ENCODE measurements at places on chromosomes 11 and 22.

- no peak for DNase-seq
Measured at GRCh38 chr11:77147036-77147315, 18.9 kb downstream of the MYO7A start.

DNA sequence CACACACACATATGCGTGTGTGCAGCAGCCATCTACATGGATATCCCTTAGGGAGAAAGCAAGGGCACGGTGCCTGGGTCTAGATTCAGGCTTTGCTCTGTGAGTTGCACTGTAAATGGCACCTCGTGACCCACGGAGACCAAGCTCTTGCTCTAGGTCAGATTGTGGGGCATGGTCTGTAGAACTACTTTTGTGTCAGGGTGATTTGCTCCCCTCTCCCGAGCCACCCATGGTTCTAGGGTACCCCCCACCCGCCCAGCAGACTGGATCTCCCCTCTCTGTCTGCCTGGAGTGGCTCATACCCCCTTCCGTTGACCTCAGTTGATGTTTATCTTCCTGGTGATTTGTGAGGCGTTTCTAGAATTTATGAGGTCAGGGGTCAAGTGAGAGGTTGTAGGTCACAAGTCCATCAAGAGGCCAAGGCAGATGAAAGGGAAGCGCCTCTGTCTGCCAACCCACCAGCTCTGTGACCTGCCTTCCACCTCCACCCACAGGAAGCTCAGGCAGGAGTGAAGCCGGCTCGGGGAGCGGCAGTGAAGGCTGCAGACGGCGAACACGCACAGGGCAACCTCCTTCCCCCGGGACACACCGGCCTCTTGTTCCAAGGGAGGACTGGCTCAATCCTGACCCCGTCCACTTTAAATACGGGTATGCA, 76.2 kb upstream of the TTLL12 start:
- DNase-seq = peak; percentile 5

DNA sequence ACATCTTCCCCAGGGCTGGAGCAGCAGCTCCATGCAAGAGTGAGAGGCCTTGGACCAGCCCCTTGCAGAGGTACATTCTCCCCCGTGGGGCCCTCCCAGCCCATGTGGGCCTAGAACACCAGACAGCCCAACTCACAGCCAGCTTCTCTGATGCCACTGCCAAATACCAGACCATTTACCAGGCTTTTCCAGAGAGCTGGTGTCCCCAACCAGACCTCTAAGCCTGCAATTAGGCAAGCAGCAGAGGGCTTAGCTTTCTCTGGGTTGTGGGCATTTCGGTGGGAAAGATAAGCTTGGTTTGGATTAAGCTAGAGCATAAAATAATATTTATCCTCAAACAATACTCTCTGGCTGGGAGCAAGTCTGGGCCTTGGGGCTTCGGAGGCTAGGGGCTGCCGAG, 75.6 kb downstream of the TP53I11 start:
- no peak for DNase-seq

DNA sequence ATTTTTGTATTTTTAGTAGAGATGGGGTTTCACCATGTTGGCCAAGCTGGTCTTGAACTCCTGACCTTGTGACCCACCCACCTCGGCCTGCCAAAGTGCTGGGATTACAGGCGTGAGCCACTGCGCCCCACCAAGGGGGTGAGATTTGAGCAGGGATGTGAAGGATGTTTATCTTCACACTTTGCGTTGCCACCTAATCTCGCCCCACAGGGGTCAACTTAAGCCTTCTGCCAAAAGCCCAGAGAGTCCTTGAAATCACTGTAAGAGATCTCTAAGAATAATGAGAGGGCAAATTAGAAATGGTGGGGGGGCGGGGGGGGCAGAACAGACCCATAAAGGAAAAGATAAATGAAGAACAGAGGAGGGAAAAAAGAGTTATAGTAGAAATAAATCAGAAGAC, 158.3 kb upstream of the TIMP3 start:
- no peak for DNase-seq

GRCh38 chr11:15594607-15595006, 479.9 kb downstream of the INSC start:
- no peak for DNase-seq

DNA sequence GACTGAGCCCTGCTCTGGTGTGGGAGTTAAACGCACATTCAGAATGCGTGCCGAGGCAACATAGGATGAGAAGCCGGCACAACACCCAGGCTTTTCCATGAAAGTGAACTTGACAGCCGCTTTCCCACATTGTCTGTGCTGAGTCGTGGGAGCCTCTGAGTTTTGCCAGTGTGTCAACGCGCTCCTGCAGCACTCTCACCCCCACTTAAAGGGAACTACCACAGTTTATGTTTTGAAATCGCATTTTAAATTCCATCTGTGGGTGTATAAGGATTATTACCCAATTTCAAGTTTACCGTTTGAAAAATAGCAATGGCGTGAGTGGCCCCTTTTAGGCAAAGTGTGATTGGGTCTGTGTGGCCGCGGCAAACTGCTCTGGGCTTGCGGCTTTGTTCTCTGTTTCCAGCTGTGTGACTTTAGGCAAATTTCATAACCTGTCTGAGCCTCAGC, 81.5 kb downstream of the FBLN1 start:
- DNase-seq = peak; percentile 79

- DNase-seq = peak; percentile 79
Measured at GRCh38 chr11:2301631-2302305, at the start of the genes C11orf21 and TSPAN32. Gene C11orf21, minus strand, starts transcription at chr11:2301918. Its CDS starts 110 bp downstream, at chr11:2301808. Gene TSPAN32, plus strand, starts transcription at chr11:2302013. Its CDS starts 137 bp downstream, at chr11:2302150.

- no peak for DNase-seq
Measured at GRCh38 chr11:72871119-72871518, 56.9 kb downstream of the ATG16L2 start.

DNA sequence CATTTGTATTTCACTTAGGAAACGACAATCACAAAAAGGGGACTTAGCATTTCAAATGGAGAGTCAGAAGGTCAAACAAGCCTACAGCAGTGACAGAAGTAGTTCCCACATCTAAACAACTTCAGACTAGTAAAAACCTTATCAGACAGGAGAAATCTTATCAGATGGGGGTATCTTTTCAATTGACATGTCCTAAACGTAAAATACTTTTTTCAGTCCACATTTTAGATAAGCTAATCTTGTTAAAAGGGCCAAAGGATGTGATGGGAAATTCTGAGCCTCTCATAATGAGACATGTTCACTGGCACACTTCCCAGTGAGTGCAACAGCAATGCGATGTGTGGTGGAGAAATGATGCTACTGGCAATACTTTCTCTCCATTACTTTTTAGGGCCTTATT, 2.4 kb downstream of the MAPK1 start:
- peak; percentile 36 for DNase-seq

DNA sequence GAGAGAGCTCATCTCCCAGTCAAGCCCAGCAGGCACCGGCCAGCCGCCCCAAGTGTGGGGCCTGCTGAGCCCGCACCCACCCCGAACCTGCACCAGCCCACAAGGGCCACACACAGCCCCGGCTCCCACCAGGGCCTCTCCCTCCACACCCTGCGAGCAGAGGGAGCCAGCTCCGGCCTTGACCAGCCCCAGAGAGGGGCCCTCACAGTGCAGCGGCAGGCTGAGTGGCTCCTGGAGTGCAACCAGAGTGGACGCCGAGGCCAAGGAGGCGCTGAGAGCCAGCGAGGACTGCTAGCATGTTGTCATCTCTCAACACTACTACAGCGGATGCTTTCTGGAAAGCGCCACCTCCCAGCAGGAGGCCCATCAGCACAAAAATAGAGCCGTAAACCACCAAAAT, 10.9 kb downstream of the DEFB108B start:
- no peak for DNase-seq

DNA sequence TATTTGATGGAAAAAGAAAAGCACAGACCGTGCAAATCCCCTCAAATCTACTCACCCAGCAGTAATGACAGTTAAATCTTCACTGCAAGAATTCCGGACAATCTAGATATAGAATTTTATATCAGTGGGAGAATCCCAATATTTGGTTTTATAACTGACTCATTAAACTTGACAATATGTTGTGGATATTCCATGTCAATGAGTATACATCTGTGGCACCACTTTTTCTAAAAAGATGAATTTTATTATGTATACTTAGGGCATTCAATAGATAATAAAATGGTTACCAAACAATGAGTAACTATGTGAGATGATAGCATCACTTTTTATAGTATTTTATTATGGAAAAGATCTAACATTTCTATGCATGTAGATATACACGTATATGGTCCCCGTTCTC, 79.9 kb downstream of the OSBP2 start:
- DNase-seq = no peak

DNA sequence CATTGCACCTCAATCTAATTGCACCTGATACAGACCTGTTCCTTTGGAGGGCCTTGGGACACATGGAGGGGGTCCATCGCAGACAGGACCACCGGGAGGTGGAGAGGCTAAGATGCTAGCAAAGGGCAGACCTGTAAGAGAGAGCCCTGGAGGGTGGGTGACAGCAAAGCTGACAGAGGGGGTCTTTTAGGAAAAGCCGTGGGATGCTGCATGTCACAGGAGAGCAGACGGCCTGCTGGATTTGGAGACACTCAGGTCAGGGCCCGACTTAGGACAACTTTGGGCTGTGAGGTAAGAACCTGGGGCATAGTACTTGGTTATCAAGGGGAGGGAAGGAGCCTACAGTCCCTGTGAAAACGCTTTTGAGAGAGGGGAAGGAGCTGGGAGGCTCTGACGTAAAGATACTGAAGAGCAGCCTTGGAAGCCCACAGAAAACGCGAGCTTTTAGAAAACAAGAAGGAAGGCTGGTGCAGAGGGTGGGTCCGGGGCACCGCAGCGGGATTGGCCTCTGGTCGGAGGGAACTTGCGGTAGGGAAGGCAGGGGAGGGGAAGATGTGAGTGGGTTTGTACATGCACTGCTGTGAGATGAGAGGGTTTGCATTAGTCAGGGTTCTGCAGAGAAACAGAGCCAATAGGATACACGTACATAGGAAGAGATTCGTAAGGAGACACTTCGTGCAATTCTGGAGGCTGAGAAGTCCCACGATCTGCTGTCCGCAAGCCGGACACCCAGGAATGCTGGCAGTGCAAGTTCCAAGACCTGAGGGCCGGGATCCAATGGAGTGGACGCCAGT, 868.5 kb downstream of the TBC1D22A start:
- no peak for DNase-seq

- no peak for DNase-seq
Measured at GRCh38 chr22:36391638-36392037, 3.9 kb upstream of the MYH9 start.

DNA sequence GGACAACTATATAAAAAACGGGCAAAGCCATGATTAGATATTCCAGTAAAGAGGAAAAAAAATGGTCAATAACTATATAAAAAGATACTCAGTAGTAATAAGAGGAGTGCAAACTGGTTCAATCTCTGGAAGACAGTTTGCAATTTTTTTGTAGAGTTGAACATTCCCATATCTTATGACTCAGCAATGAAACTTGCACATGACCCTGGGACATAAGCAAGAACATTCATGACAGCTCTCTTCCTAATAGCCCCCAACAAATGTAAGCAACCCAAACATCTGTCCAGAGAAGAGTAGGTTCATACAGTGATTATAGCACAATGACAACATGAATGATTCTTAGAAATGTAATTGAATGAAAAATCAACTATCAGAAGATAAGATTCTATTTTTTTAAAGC, 21.8 kb upstream of the CSF2RB start:
- no peak for DNase-seq

- no peak for DNase-seq
Measured at GRCh38 chr11:8178297-8178696, 9.5 kb upstream of the RIC3 start.

- DNase-seq = no peak
Measured at GRCh38 chr11:122764371-122765090, 73.8 kb upstream of the CRTAM start.

DNA sequence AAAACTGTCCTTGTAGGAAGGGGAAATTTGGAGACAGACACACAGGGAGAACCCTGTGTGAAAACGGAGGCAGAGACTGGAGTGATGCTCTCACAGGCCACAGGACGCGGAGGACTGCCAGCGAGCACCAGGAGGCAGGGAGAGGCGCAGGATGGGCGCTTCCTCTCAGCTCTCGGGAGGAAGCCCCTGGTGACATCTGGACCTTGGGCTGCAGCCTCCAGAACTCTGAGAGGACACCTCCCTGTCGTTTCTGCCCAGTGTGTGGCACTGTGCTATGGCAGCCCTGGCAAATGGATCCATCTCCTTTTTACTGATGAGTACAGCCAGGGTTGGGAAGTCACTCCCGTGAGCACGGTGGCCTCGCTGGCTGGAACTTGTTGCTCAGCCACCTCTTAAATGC, 73.9 kb downstream of the LRRC32 start:
- DNase-seq = no peak

- no peak for DNase-seq
Measured at GRCh38 chr11:119471329-119471728, 48.4 kb upstream of the THY1 start.

DNA sequence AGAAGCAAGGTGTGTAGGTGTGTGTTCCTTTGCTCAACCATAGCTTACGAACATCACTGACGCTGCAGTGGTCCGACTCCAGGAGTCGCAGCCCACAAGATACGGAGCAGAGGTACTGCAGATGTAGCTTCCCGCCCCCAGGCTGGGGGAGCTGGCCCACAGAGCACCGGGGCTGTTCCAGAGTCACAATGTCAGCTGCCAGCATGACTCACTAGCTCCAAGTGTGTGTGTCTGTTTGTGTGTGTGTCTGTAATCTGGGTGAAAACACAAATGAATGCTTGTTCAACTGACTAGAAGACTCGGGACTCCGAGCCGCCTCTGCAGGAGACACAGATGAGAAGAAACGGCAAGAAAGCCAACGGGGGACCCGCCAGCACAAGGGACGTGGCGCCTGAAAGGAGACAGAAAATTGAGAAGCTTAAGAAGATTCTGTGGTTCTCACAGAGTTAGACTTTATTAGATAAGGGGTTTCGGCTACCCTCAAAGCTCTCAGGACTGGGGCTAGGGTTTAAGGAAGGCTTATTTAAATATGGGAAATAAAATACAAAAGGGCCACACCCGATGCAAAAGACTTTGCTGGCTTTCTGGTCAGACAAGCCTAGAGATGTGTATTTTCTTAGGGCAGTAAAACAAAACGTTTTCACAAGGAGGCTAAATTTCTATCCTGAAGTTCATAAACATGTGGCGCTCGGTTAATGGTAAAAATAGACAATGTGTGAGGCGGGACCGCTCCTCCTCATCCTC, 10.7 kb downstream of the VSIG10L2 start:
- no peak for DNase-seq

DNA sequence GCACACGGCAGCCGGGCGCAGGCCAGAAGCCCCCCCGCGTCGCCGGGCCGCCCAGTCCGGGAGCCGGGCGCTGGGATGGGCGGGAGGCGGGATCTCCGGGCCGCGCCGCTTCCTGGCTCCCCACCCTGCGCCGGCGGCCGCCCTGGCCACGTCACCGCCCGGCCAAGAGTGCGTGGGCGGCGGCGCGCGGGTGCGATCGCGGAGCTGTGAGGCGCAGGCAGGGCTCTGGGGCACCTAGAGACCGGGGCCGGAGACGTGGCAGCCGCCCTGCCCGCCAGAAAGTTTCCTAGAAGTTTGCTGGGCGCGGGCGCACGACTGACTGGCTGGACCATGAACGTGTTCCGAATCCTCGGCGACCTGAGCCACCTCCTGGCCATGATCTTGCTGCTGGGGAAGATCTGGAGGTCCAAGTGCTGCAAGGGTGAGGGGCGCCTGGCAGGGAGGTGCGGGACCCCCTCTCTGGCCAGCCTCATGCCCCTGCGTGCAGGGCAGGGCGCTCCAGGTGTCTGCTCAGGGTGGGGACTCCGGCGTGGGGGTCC, at the start of gene KDELR3:
Gene KDELR3, plus strand, starts transcription at position 193 of the 539 bp plus-strand sequence. Its CDS starts 138 bp downstream, at position 331.
- DNase-seq = peak; percentile 70

- peak; percentile 85 for DNase-seq
Measured at GRCh38 chr11:34243600-34244464, 114.0 kb downstream of the ABTB2 start.
